ENCODE measurements at places on chromosomes 6 and 20.

GRCh38 chr20:24837781-24838450 lies 111.2 kb upstream of the CST7 start:
- no peak for DNase-seq

DNA sequence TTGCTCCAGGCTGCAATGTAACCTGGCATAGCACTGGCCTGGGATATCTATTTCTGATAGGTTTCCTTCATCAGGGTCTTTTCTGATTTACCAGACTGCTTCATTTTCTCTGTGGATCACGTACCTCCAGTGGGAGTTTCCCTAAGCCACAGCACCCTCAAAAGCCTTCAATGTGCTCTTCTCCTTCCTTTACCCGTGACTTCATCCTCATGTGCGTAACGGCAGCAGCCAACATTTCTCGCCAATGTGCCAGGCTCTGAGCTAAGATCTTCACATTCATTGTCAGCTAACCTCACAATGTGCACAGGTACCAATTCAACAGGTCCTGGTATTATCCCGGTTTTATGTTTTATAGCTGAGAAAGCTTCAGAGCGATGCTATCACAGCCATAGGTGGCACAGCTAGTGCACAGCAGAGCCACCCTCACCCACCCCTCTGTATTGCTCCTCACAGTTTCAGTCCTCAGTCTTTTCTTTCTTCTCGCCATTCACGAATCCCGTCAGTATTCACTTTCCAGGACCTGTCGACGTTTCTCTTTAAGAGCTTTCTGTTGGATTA lies 58.2 kb downstream of the TNFAIP3 start:
- DNase-seq = no peak

GRCh38 chr20:38298768-38299288 lies 5.1 kb upstream of the BPI start:
- no peak for DNase-seq

GRCh38 chr6:53565886-53566285 lies 21.0 kb upstream of the GCLC start:
- no peak for DNase-seq

DNA sequence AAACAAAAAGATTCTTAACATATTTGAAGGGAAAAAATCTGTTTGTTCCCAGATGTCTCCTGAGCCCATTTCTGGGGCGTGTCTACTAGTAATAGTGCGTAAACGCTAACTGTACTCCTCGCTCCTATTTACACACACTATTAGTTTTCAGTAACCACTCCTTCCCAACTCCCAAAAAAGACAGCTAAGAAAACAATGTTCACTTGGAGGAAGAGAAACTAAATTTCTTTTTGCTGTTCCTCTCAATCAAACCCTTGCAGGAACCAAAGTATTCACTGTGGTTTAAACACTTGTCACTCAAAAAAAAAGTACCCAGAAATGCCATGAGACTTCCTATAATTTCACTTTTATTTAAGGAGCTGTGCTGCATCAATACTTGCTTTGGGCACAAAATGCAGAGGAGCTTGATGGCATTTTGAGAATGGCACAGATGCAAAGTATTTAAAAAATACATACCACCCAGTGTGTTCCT lies 118.2 kb downstream of the BACH2 start:
- DNase-seq = no peak

DNA sequence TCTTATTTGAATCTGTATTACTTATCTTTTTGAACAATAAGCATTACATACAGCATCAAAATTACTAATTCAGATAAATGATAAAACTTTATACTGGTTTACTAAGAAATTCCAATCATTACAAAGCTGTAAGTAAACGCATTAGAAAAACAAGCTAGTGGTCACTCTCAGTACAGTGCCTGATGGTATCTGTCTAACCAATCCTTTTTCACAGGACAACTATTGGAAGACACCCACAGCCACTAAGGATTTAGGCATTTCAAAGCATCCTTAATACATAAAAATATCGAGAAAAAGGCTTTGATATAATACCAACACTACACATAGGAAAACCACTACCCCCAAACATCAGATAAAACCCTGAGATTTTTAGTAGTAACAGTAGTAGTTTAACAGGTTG lies 2.6 kb downstream of the CD164 start:
- no peak for DNase-seq

- DNase-seq = no peak
These were observed 52.6 kb downstream of the SERAC1 start for GRCh38 chr6:158115508-158115907.

- DNase-seq = no peak
These were observed 441.4 kb downstream of the BCKDHB start for GRCh38 chr6:80547827-80548226.

GRCh38 chr6:134936931-134937330 lies 13.0 kb downstream of the ALDH8A1 start:
- DNase-seq = no peak

DNA sequence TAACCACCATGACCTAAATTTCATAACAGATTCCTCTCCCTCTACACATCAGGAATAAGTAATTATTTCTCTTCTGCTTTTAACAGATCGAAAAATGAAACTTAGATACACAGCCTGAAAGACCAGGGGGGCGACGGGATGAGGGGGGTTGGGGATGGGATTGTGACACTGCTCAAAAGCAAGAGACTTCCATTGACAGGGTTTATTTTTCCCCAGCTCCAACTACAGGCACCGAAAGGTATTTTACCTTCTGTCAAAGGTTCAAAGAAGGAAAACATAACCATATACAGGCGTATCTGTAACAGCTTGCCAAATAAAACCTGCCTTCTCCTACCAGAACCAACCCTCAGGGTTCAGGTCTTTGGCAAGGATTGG lies 1.3 kb downstream of the EPHA7 start:
- DNase-seq = no peak

- no peak for DNase-seq
These were observed 35.1 kb downstream of the MYT1 start for GRCh38 chr20:64199395-64199794.

- DNase-seq = no peak
These were observed 216.9 kb upstream of the ECI2 start for GRCh38 chr6:4352322-4352669.

GRCh38 chr6:170113141-170113540 lies 177.7 kb downstream of the DLL1 start:
- DNase-seq = no peak

- no peak for DNase-seq
These were observed 56.8 kb upstream of the HINT3 start for GRCh38 chr6:125899726-125900182.

- DNase-seq = no peak
These were observed 245.0 kb downstream of the GMPR start for GRCh38 chr6:16483315-16483875.

GRCh38 chr6:25181923-25182322 lies 97.3 kb upstream of the CARMIL1 start:
- DNase-seq = no peak

DNA sequence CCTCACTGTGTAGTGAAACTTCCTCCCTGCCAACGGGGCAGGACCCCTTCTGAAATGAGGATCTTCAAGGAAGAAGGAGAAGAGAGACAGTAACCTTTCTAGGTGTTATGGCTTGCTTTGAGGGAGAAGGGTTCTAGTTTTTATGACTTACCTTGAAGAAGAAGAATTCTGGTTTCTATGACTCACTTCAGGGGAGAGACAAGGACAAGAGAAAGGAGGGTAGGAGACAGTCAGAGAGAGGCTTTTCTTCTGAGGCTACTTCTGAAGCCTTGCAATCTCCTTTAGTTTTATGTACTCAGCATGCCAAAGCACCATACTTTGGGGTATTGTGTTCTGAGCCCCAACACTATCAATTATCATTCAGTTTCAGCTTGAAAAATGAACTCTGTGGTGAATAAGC lies 25.8 kb upstream of the IBTK start:
- no peak for DNase-seq
